ENCODE measurements at places on chromosomes 12 and 14. TPM values are rescaled to one million over a fixed set of nuclear protein-coding genes. Genes with fewer than 3 reads are reported as not detected.

GRCh38 chr12:102675672-102676071 is 195.3 kb upstream of the IGF1 start:
- no peak for DNase-seq

Gene KLRB1
- polyA plus RNA-seq = 1.3 TPM

GRCh38 chr12:12442548-12443071 is 85.7 kb downstream of the BORCS5 start:
- no peak for DNase-seq

Gene GYS2
- polyA plus RNA-seq = 0.17 TPM

GRCh38 chr12:121894633-121895032 is 6.0 kb downstream of the PSMD9 start:
- no peak for DNase-seq

Data from left renal pelvis (tissue), 4 donors.